Right lung (tissue), 10 donors: ENCODE measurements at places on chromosomes 7 and 10.

GRCh38 chr10:98077223-98077622 is 46.8 kb upstream of the CRTAC1 start:
- no peak for DNase-seq

- DNase-seq: no peak
Observed at GRCh38 chr7:54955696-54956420, 63.0 kb upstream of the EGFR start.

- no peak for DNase-seq
Observed at GRCh38 chr10:7491949-7492659, 81.3 kb upstream of the SFMBT2 start.

- DNase-seq: no peak
Observed at GRCh38 chr7:18976715-18977471, 140.5 kb downstream of the TWIST1 start.

- DNase-seq: no peak
Observed at GRCh38 chr7:45071528-45071927, 17.2 kb downstream of the NACAD start.

DNA sequence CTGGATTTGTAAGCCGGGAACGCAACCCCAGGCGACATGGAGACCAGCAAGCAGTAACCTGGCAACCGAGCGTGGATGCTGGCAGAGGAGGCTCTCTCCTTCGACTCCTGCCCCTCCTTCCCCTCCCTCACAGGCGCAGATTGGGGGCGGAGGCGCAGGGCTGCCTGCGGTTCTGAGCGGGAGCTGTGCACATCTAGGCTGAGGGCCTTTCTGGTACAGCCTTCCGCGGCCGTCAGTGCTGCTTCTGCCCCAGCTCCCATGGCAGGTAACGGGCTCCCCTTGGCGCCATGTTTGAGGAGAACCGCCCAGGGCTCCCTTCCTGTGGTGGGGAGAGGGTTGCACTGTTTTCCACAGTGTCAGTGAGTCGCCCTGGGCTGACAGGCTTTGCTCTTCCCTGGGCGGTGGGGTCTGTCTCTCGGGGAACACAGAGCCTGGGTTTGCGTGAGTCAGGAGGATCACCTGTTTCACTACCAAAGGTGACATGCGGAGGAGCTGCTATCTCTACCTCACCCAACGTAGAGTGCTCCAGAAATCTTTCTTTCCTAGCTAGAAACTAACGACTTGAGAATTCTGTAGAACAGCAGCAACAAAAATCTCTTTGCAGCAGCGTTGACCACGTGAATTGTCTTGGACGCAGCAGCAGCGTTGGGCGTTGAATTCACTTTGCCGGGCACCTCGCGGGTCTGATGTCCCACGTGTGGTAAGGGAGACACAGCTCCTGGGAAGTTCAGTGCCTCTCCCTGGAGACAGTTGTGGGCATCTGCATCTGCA is 154.8 kb upstream of the COBL start:
- no peak for DNase-seq

- DNase-seq: no peak
Observed at GRCh38 chr7:1802899-1803298, 132.8 kb downstream of the ELFN1 start.

GRCh38 chr10:62890395-62890794 is 74.2 kb upstream of the EGR2 start:
- no peak for DNase-seq

- no peak for DNase-seq
Observed at GRCh38 chr7:78587443-78588044, 789.0 kb downstream of the PHTF2 start.

DNA sequence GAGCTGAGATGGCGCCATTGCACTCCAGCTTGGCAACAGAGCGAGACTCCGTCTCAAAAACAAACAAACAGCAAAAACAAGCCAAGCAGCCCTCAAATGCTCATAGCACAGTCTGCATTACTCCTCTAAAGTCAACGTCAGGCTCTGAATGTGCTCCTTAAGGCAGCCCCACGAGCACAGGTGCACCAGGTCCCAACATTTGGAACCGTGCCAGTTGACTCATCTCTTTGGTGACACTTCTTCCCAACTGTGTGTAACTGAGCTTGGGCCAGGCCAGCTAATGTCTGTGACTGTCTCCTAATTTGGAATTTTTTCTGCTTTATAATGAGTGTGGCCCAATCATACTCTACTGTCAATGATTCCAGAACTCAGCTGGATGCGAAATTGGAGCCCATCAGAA is 66.3 kb upstream of the EFCAB10 start:
- DNase-seq: no peak

GRCh38 chr7:114939484-114940097 is 17.7 kb downstream of the MDFIC start:
- DNase-seq: no peak

DNA sequence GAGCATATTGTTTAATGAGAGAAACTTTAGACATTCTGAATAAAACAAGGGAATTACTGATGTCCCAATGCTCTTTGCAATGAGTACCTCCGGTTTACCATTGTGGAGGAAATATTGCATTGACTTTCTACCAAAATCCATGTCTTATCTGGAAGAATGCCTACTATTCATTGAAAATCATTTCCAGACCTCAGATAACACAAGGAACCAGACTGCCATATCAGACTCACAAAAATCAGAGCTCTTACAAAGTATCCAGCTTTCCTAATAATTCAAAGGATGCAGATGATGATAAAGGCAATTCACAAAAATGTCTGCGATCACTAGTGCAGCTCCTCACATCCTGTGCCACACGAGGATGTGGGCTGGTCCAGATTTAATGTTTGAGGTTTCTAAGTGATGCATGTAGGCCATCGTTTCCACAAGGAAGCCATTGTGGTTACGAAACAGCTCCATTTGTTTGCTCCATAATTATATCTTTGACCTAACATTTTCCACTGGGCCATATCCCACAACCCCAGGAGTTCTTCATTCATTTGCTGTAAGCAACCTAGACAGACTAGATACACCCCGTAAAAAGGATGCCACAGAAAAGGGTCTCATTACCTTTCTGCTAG is 831.1 kb upstream of the C7orf33 start:
- DNase-seq: no peak

DNA sequence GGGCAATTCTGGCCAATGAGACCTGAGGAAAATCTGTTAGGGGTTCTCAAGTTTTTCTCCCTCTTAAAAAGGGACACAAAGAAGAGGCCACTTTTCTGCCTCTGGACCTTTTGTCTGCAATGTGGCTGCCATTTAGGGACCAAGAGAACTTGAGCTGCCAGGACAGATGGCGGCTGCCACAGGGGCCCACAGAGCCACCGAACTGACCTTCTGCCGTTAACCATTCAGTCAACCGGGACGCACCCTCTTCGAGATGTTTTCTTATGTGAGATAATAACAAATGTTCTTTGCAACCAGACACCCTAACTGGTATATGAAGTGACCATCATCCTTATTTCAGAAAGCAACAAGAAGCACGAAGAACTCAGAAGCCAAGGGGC is 29.2 kb downstream of the GSDME start:
- no peak for DNase-seq

DNA sequence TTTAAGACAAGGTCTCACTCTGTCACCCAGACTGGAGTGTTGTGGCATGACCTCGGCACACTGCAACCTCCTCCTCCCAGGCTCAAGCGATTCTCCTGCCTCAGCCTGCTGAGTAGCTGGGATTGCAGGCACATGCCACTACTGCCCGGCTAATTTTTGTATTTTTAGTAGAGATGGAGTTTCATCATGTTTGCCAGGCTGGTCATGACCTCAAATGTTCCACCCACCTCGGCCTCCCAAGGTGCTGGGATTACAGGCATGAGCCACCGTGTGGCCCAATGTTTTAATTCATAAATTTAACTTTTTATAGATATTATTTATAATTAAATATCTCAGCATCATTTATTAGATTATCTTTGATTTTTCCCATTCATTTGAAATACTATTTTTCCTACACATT is 658.0 kb upstream of the NRG3 start:
- no peak for DNase-seq

- no peak for DNase-seq
Observed at GRCh38 chr10:77560471-77560870, 77.1 kb downstream of the KCNMA1 start.

- DNase-seq: no peak
Observed at GRCh38 chr10:103177123-103177522, 15.9 kb downstream of the NT5C2 start.

DNA sequence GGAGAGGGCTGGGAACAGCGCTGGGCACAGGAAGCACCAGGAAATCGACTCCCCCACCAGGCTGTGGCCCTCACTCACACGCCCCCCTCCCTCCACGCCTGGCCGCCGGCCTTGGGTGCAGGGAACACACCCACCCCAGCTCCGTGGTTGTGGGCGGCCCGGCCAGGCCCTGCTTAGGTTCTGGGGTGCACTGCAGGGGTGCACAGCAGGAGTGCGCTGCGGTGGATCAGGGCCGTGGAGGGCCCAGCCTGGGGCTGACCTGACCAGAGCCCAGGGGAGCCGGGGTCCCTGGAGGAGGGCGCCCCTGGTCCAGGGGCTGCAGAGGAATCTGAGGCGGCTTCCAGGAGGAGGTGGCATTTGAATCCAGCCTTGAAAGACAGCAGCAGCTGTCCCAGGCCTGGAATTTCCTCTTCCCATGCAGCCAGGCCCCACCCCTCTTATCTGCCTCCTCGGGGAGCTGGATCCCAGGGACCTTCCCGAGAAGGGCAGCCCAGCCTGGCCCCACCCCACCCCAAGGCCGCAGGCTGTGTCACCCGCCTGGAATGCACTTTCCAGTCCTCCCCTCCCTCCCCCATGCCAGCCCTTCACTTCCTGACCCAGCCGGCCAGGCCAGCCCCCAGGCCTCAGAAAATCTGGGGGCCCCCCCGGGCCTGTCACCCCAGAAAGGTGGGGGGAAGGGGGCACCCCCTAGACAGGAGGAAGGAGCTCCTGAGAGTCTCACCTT is 18.4 kb upstream of the PDGFA start:
- DNase-seq: no peak

DNA sequence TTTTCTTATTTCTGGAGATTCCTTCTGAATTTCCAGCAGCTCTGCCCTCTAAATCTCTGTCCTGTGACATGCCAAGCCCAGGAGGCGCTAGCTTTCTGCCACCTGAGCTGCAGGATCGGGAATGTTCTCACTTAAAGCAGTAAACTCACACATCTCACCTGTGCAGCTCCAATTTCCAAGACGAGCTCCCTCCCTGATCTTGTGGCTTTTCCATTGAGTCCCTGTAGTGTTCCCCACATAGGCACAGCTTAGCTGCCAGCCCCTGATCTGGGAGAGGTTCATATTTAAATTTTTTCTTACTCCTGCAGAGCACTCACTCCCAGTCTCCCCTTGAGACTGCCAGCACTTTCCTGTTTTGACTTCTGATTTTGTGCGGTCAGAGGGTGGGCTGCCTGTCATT is 479.3 kb downstream of the GLRX3 start:
- no peak for DNase-seq

- no peak for DNase-seq
Observed at GRCh38 chr7:151372612-151373265, 31.1 kb downstream of the NUB1 start.

DNA sequence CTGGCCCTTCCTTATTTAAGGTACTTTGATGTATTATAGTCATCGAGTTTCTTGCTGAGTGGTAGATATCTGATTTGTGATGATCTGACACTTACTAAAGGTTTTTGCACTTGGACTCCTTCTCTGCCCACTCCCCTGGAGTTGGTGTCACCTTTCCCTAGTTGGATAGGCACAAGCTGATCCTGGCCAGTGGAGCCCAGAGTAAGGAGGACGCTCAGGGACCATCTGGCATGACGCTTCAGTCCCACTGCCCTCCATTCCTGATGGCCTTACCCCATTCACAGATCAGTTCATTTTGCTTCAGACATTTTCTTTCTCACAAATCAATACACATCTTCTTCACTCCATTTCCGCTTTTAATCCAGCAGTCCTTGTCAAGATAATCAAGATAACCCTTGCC is 20.1 kb downstream of the ASB15 start:
- DNase-seq: no peak

DNA sequence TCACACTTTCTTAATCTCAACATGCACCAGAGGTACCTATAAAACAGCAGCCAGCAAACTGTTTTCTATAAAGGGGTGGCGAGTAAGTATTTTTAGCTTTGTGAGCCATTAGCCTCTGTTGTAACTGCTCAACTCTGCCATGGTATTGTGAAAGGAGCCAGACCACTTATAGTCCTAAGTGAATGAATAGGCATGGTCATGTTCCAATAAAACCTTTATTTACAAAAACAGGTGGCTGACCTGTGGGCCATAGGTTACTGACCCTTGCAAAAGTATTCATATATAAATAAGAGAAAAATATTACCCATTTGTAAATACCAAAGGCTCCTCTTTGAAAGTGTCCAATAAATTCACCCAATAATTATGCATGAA is 50.3 kb downstream of the ICA1 start:
- no peak for DNase-seq

DNA sequence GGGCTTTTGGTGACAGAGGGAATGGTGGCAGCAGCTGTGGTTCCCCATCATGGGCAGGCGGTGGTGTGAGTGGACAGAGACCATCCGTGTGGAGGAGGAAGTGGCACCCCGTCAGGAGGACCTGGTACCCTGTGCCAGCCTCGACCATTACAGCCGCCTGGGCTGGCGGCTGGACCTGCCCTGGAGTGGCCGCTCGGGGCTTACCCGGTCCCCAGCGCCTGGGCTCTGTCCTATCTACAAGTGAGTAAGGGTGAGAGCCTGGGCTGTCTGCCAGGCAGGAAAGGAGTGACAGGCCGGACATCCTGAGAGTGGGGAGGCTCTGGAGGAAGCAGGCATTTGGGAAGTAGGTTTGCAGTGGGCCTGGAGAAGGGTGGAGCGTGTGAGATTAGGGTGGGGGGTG is 2.9 kb upstream of the ZNF467 start:
- peak; percentile 64 for DNase-seq

DNA sequence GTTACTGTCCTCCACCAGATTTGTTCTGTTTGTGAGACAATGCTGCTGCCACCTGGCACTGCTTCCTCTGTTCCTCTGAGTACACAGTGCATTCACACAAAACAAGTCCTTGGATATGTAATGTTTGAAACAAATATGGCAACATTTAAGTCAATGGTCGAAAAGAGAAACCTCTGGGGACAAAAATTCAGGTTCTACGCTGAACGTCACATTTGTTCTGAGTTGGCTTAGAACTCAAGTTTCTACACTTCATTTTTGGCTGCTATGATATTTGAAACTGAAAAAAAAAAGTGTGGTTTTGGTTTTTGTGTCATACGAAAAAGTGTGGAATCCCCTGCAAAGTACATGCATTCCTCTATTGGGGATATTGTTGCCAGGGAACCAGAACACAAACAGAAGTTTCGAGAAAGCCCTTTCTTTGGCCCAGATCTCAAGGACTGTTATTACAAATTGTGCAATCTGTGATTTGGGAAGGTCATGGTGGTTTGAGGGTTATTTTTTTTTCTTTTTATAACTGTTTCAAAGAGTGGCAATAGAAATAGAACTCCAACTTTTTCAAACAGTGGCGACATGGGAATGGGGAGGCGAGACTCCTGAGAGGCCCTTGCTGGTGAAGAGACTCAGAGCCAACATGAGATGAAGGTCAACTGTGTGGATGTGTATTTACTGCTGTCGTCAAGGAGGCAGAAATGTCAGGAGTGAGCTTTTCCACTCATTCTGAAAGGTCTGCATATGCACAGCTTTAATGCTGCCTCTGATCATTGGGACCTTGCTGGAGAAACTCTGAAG is 127.5 kb downstream of the CUBN start:
- peak; percentile 93 for DNase-seq
